Body of pancreas (tissue), 4 donors: ENCODE measurements at places on chromosomes 4 and X.

DNA sequence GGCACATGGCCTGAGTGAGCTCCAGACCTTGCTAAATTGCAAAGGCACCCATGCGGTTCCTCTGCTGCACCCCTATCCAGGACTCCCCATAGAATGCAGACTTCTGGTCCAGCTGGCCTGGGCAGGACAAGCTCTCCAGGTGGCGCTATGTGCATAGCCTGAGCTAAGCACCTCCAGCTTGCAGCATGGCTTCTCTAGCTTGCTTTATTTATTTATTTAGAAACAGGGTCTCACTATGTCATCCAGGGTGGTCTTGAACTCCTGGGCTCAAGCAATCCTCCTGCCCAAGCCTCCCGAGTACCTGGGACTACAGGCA is 5.5 kb upstream of the WFS1 start:
- no peak for DNase-seq

GRCh38 chr4:69025191-69025998 is 70.9 kb upstream of the UGT2B7 start:
- peak; percentile 43 for DNase-seq

DNA sequence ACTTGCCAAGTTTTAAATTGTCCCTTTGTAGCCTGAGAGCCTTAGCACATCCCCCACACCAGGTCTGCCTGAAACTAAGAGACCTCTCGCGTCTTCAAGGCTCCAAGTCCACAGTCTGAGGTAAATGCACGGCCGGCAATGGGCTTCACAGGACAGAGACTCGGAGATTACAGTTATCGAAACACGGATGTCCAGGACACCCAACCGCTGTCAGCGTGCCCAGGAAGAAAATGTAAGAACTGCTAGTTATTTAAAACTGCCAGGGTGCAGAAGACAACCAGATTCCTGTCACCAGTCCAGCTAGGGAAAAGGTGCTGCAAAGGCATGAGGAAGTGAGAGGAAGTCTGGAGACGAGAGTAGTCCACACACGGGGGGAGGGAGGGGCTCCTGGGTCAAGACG is 28.9 kb downstream of the ZNF827 start:
- DNase-seq: no peak

- peak; percentile 77 for DNase-seq
Observed at GRCh38 chrX:100685284-100685996, 41.4 kb downstream of the SRPX2 start.

- DNase-seq: no peak
Observed at GRCh38 chr4:141240671-141241070, 20.0 kb downstream of the ZNF330 start.

DNA sequence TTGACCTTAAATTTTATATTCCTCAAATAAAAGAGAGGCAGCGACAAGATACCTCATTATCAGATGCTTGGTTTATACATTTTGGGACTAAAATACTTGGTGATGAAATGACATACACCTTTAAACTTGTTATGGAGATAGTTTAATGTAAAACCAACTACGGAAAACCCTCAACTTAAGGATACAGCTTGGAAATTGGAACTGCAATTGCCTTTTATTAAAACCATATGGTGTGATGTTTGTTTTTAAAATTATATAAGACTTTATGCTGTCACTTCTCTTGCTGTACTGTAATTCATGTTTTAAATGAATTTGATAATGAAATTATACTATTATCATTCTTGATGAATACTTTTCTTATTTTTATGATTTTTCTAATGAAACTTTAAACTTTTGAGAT is 25.9 kb downstream of the METTL14 start:
- no peak for DNase-seq

DNA sequence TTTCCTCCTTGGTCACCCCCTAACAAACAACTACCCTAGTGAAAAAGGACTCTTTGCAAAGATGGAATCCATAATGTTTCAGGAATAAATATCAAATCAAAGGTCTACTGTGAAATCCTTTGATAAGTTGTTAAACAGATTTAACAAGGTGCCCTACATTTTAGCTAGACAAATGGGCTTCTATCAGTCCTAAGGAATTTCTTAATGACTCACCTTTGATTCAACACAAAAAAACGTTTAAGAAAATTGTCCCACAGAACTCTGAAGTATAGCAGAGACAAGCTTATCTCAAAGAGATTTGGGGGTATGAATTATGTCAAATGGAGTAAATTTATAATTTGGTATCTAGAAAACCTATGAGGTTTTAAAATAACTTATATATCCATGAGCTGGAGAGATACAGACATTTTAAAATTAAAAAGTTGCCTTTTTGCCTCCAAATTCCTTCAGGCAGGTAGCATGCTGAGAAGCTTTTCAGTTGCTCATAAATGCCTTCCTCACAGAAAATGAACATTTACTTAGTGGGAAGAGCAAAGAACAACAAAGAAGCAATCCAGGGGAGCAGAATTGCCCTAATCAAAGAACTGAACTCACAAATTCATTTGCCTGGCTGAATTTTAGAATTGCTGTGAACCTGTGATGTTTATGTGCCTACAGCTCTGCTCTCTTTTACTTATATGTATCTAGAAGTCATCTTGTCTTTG is 649.3 kb downstream of the STPG2 start:
- DNase-seq: no peak

DNA sequence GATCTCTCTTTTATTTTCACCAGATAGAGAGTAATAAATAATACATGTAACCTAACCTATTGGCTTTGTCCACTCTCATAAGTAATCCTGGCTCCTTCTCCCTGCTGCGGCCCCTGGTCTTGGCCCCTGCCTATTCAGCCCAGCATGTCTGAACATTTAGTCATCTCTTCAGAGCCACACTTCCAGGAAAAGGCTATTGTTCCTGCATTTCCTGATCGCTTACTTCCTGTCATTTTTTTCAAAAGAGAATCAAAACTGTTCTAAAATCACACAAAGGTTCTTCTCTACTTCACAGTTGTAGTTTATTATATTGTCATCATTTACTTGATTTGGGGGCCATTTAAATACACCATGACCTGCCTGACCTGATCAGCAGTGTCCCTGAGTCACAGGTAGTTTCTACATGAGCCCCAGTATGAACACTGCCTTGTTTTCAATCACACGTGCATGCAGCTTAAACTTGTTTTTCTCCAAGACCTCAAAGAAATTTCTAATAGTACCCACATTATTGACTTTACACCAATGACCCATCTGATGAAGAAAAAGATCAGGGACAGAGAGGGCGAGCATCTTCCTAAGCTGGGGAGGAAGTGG is 47.4 kb upstream of the KDR start:
- no peak for DNase-seq

GRCh38 chr4:187090401-187090800 is 366.7 kb upstream of the FAT1 start:
- no peak for DNase-seq

GRCh38 chr4:165448700-165449099 is 69.9 kb downstream of the CPE start:
- no peak for DNase-seq

GRCh38 chr4:150625033-150625432 is 43.1 kb downstream of the MAB21L2 start:
- no peak for DNase-seq

DNA sequence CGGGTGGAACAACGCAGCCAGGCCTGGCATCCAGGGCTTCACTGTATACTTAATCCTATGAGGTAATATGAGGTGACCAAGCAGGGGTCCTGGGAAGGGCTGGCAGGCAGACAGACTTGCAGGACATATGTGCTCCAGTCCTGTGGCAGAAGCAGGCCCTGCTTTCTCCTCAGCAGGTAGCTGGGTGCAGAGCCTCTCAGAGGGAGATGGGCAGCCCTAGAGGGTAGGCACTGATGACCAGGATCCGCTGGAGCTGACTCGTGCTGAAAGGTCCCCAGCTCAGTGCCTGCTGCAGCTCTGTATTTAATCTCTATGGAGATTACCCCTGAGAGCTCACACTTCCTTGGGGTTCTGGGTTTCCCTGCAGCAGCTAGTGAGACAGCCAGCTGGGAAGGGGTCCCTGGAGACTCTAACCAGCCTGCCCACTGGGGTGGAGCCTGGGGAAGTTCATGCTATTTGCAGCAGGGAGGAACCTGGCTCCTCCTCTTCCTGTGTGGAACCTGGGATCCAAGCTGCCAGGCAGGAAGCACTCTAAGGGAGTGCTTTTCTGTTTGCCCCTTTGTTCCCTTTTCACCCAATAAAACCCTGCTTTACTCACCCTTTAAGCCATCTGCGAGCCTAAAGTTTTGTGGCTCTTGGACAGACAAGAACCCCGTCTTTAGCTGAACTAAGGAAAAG is 339.2 kb downstream of the DCAF12L2 start:
- DNase-seq: no peak

DNA sequence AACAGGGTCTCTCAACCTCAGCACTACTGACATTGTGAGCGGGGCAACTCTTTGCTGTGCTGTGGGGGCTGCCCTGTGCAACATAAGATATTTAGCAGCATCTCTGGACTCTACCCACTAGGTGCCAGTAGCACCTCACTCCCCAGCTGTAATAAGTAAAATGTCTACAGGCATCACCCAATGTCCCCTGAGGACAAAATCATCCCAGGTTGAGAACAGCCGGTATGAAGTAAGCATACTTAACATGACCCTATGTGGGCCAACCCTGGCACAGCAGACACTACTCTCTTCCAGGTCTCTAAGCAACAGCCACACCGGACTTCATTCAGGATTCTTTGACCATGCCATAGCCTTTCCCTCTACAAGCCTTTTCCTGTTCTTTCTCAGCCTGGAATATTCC is 10.5 kb upstream of the MGST2 start:
- DNase-seq: no peak

- DNase-seq: no peak
Observed at GRCh38 chrX:46704767-46705386, 54.0 kb downstream of the SLC9A7 start.
